Upper lobe of left lung (tissue), 6 donors: ENCODE measurements at places on chromosomes 4 and X. TPM values are rescaled to one million over a fixed set of nuclear protein-coding genes. Genes with fewer than 3 reads are reported as not detected.
A peak's percentile ranks its signal among the peaks of the same experiment; 100 is the strongest.

DNA sequence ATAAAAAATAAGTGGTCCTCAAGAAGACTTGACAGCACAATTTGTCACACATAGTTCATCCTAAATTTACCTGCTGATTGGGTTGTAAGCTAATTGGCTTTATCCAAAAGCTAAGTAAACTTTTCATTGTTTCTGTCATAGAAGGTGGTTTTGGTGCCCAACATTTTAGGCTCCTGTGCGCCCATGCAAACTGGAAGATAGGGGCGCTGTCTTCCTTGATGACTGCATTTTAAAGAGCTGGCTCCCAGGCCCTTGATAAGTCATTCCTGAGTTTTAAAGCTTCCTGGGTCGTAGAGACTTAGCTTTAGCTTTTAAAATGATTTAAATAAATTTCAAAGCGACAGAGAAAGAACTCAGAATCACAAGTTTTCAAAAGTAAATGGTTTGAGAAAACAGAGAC lies 625.4 kb upstream of the GALNT7 start:
- no peak for DNase-seq
- H3K27ac ChIP-seq, result no peak overlapping the region
- H3K4me3 ChIP-seq, result no peak overlapping the region
- H3K27me3 ChIP-seq, result no peaks in the 10 kb centered on the region
- H3K4me1 ChIP-seq, result no peaks in the 10 kb centered on the region
- no peaks in the 10 kb centered on the region for H3K36me3 ChIP-seq

- H3K4me1 ChIP-seq, result no peaks in the 10 kb centered on the region
- peaks cover 28% of the 10 kb centered on the region for H3K36me3 ChIP-seq
- no peak overlapping the region for H3K4me3 ChIP-seq
- no peak overlapping the region for H3K27ac ChIP-seq
- no peaks in the 10 kb centered on the region for H3K27me3 ChIP-seq
- no peak for DNase-seq
These were observed 36.1 kb upstream of the CORIN start for GRCh38 chr4:47873877-47874541.

DNA sequence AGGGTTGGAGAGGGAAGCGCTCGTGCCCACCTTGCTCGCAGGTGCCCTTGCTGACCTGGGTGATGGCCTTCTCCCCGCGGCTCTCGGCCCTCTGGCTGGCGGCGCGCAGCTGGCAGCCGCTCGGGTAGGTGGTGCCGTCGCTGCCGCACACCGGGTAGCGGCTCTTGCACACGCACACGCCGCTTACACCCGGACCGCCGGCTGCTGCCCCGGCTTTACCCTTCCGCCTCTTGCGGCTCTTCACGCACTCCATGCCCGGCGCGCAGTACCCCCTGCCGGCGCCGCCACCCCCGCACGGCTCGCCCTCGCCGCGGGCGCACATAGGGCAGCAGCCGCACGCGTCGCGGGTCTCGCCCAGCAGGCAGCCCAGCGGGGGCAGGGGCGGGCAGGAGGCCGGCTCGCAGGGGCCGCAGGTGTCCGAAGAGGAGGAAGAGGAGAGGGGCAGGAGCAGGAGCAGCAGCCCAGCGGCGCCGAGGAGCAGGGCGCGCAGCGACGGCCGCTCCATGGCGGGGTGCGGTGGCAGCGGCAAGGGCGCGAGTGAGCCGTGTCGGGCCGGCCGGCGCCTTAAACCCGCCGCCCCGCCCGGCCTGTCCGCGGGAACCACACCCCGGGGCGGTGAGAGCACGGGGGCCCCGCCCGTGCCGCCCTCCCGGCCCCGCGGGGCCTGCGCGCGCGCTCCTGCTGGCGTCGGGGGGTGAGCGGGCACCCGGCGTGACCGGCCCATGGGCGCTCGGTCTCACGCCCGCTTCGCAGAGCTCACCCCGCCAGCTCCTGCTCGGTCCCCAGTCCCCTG lies at the start of gene IGFBP7:
TSS of gene IGFBP7 (minus strand) at position 539 of the 793 bp plus-strand sequence. CDS start at position 505, 34 bp downstream.
- H3K36me3 ChIP-seq, result no peaks in the 10 kb centered on the region
- H3K27me3 ChIP-seq, result no peaks in the 10 kb centered on the region
- DNase-seq, result peak; percentile 70

DNA sequence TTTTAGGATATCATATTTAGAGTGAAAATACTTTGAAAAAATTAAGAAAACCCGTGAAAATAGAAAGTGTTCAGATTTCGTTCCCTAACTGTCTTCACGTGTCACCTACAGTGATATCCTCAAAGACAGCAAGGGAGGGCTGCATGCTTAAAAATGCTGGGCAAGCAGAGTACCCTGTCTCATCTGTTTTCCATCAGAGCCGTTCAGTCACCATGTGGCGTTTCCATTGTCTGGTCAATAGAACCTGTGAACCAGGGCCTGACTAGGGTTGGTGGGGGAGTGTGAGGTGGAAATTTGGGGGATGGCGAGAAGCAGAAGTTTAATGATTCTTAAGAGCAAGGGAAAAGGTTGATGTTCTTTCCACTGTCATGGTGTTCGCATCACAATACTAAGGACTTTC lies 173.9 kb downstream of the BMPR1B start:
- H3K27ac ChIP-seq, result no peak overlapping the region
- H3K27me3 ChIP-seq, result no peaks in the 10 kb centered on the region
- H3K36me3 ChIP-seq, result no peaks in the 10 kb centered on the region
- H3K4me3 ChIP-seq, result no peak overlapping the region
- H3K4me1 ChIP-seq, result no peaks in the 10 kb centered on the region

GRCh38 chr4:149166365-149166764 lies 649.3 kb downstream of the IQCM start:
- no peak overlapping the region for H3K27ac ChIP-seq
- DNase-seq, result no peak
- H3K36me3 ChIP-seq, result no peaks in the 10 kb centered on the region
- H3K4me3 ChIP-seq, result no peak overlapping the region

GRCh38 chr4:153120235-153120634 lies 84.0 kb upstream of the TRIM2 start:
- H3K27ac ChIP-seq, result no peak overlapping the region
- DNase-seq, result no peak
- no peaks in the 10 kb centered on the region for H3K36me3 ChIP-seq

- H3K4me3 ChIP-seq, result no peak overlapping the region
- H3K27me3 ChIP-seq, result no peaks in the 10 kb centered on the region
- DNase-seq, result no peak
- H3K27ac ChIP-seq, result no peak overlapping the region
- no peaks in the 10 kb centered on the region for H3K36me3 ChIP-seq
These were observed 528.6 kb downstream of the ANKRD50 start for GRCh38 chr4:124183926-124184325.

DNA sequence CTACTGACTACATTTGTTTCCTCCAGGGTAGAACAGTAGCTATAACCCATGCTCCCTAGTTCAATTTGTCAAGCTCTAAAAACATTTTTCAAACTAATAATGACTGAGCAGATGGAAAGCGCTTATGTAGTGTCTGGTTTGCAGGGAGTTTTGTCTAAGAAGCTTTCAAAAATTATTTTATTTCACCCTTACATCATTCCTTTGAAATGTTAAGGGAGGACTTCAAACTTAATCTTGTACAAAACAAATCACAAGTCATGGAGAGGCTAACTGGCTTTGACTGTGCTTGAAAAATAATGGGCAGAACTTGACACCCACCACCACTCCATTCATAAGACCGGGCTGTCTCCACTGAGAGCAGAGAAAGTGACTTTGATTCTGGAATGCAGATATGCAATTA lies 153.4 kb upstream of the QRFPR start:
- no peaks in the 10 kb centered on the region for H3K27me3 ChIP-seq
- H3K4me1 ChIP-seq, result no peaks in the 10 kb centered on the region
- H3K4me3 ChIP-seq, result no peak overlapping the region
- H3K36me3 ChIP-seq, result no peaks in the 10 kb centered on the region
- DNase-seq, result no peak
- H3K27ac ChIP-seq, result no peak overlapping the region

DNA sequence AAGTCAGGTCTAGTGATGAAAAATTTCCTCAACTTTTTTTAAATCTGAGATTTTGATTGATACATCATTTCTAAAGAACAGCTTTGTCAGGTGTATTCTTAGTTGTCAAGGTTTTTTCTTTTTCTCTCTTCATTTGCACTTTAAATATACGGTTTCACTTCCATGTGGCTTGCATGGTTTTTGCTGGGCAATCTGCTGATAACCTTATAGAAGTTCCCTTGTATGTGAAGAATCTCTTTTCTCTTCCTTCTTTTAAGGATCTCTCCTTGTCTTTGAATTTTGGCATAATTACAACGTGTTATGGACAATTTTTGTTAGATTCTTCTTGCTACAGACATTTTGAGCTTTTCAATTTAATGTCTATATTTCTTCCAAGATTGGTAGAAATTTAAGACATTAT lies 76.4 kb downstream of the ZNF721 start:
- no peak for DNase-seq
- H3K4me3 ChIP-seq, result no peak overlapping the region
- H3K36me3 ChIP-seq, result peaks cover 7% of the 10 kb centered on the region
- no peaks in the 10 kb centered on the region for H3K27me3 ChIP-seq
- no peaks in the 10 kb centered on the region for H3K4me1 ChIP-seq

GRCh38 chrX:3669841-3670475 lies 43.5 kb downstream of the PRKX start:
- H3K4me1 ChIP-seq, result no peaks in the 10 kb centered on the region
- no peak overlapping the region for H3K4me3 ChIP-seq
- no peak overlapping the region for H3K27ac ChIP-seq
- no peaks in the 10 kb centered on the region for H3K27me3 ChIP-seq
- peaks cover 26% of the 10 kb centered on the region for H3K36me3 ChIP-seq

DNA sequence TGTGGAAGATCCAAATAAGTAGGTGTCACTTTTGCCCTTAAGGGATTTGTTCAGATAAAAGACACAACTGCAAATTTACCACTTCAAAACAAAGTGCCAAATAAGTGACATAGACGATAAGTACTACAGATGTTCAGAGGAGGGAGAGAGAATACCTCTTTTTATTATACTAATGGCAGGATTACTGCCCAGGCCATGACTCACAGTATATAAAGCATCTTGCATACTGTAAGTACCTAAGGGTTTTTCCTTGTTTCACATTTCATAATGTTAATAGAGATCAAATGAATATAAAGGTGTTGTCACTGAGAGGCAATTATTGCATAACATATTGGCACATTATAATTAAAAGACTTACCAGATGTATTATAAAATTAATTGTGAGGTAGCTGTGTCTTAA lies 46.4 kb downstream of the PTPN13 start:
- no peaks in the 10 kb centered on the region for H3K4me1 ChIP-seq
- H3K27ac ChIP-seq, result no peak overlapping the region
- H3K36me3 ChIP-seq, result no peaks in the 10 kb centered on the region
- DNase-seq, result no peak
- H3K27me3 ChIP-seq, result no peaks in the 10 kb centered on the region

GRCh38 chr4:5256421-5256820 lies 205.1 kb downstream of the STK32B start:
- H3K36me3 ChIP-seq, result no peaks in the 10 kb centered on the region
- H3K4me1 ChIP-seq, result no peaks in the 10 kb centered on the region
- no peak overlapping the region for H3K4me3 ChIP-seq
- DNase-seq, result no peak
- no peaks in the 10 kb centered on the region for H3K27me3 ChIP-seq
- no peak overlapping the region for H3K27ac ChIP-seq

- DNase-seq, result no peak
- H3K27ac ChIP-seq, result no peak overlapping the region
- H3K4me1 ChIP-seq, result no peaks in the 10 kb centered on the region
- no peaks in the 10 kb centered on the region for H3K36me3 ChIP-seq
- no peak overlapping the region for H3K4me3 ChIP-seq
- H3K27me3 ChIP-seq, result no peaks in the 10 kb centered on the region
These were observed 69.2 kb upstream of the MAML3 start for GRCh38 chr4:140223056-140223810.

- no peak overlapping the region for H3K27ac ChIP-seq
- no peaks in the 10 kb centered on the region for H3K27me3 ChIP-seq
- no peaks in the 10 kb centered on the region for H3K36me3 ChIP-seq
These were observed 126.6 kb downstream of the SH3RF1 start for GRCh38 chr4:169144061-169144600.

DNA sequence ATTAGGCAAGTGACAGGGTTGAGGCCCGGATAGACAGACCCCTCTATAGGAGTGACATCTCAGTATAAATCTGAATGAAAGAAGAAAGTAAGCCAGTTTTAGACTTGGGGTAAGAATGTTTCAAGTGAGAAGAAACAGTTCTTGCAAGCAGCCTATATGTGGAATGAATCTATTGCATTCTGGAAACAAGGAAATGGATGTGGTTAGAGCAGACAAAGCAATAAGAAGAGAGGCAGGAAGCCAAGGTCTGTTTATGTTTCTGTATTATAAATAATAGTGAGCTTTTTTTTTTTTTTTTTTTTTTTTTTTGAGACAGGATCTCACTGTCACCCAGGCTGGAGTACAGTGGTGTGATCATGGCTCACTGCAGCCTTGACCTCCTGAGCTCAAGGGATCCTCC lies 255.8 kb downstream of the UNC5C start:
- no peaks in the 10 kb centered on the region for H3K4me1 ChIP-seq
- no peak overlapping the region for H3K27ac ChIP-seq
- H3K36me3 ChIP-seq, result no peaks in the 10 kb centered on the region
- no peaks in the 10 kb centered on the region for H3K27me3 ChIP-seq

RHOH gene
- total RNA-seq, result 6.9 TPM

VSIG1 gene
- 0.86 TPM for total RNA-seq

SPOCK3 gene
- 0.23 TPM for total RNA-seq

TRIM60 gene
- not detected for total RNA-seq
